Caco-2 (cell line): ENCODE measurements at places on chromosomes 12 and 14.

- no peak for DNase-seq
- H3K27me3 ChIP-seq: no peaks in the 10 kb centered on the region
- H3K36me3 ChIP-seq: no peaks in the 10 kb centered on the region
- no peaks in the 10 kb centered on the region for H3K4me1 ChIP-seq
- H3K27ac ChIP-seq: no peak overlapping the region
- no peak overlapping the region for H3K4me3 ChIP-seq
Observed at GRCh38 chr12:77113971-77114370, 48.6 kb upstream of the E2F7 start.

DNA sequence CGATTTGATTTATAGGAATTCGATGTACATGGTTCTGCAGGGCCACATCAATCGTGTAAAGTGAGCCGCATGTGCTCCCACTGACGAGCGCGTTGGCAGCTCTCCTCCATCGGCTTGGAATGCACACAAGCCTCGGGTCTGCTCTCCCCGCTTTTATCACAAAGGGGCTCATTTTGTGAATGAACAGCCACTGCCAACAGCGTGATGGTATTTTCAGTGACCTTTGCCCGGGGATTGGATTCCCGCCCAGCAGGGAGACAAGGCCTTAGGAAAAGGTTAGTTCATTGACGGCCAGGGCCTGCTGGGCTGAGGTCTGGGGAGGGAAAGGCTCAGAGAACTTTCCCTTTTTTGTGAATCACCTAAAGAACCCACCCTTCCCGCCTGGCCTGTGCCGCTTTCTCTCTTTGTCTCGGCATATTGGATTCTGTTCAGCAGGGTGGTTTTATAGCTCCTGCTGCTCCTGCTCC is 232.1 kb downstream of the MSRB3 start:
- H3K4me3 ChIP-seq: no peak overlapping the region
- no peaks in the 10 kb centered on the region for H3K36me3 ChIP-seq
- DNase-seq: peak; percentile 16

DNA sequence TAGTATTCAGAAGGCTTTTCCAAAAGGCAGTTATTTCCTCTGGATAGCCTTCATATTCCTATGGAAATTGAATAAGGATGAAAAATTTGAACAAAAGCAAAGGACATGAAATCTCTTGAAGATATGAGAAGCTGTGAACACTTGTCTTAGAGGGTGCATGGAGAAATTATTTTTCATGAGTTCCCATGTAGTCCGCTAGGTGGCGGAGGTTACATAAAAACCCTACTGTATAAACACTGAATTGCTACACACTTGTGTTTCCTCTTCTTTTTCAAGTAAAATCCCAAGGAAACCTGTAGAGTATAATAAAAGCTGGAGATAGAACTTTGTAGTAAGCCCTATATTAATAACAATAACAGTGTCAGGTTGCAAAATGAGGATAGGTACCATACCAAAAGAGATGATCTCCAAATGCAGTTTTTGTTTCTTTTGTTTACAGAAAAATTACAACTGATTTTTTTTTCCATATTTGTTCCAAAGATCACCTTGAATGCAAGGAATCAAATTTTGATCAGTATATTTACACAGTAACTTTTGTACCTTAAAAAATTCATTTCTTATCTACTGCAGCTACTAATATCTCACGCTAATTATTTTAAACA is 37.8 kb upstream of the OR4E1 start:
- H3K27me3 ChIP-seq: no peaks in the 10 kb centered on the region
- H3K4me1 ChIP-seq: peaks cover 9% of the 10 kb centered on the region; the same call in 1 of the 2 replicates
- H3K36me3 ChIP-seq: no peaks in the 10 kb centered on the region
- no peak overlapping the region for H3K4me3 ChIP-seq
- no peak overlapping the region for H3K27ac ChIP-seq
- DNase-seq: no peak

GRCh38 chr14:101113108-101113612 is 209.6 kb upstream of the RTL1 start:
- H3K4me3 ChIP-seq: no peak overlapping the region
- no peak overlapping the region for H3K27ac ChIP-seq
- no peak for DNase-seq
- no peaks in the 10 kb centered on the region for H3K36me3 ChIP-seq
- no peaks in the 10 kb centered on the region for H3K27me3 ChIP-seq

- H3K4me3 ChIP-seq: no peak overlapping the region
- no peaks in the 10 kb centered on the region for H3K36me3 ChIP-seq
- no peaks in the 10 kb centered on the region for H3K4me1 ChIP-seq
- H3K27ac ChIP-seq: no peak overlapping the region
- no peak for DNase-seq
Observed at GRCh38 chr12:63302269-63302940, 151.4 kb upstream of the AVPR1A start.
